ENCODE measurements at places on chromosomes 11 and 22.

DNA sequence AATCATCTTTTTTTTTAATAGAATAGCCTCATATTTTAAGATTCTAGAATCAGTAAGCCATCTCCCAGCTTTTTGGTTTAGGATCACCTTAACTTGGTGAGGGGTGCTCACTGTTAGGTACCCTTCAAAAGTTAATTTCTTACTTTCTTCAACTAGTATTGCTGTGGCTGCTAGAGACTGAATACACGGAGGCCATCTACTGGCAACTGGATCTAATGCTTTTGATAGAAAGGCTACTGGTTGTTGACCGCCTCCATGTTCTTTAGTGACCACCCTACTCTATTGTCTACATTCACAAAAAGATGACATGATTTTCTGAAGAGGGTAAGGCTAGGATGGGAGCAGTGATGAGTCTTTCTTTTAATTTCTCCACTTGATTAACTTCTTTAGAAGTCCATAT, 16.7 kb upstream of the ALDH3B2 start:
- DNase-seq: no peak

DNA sequence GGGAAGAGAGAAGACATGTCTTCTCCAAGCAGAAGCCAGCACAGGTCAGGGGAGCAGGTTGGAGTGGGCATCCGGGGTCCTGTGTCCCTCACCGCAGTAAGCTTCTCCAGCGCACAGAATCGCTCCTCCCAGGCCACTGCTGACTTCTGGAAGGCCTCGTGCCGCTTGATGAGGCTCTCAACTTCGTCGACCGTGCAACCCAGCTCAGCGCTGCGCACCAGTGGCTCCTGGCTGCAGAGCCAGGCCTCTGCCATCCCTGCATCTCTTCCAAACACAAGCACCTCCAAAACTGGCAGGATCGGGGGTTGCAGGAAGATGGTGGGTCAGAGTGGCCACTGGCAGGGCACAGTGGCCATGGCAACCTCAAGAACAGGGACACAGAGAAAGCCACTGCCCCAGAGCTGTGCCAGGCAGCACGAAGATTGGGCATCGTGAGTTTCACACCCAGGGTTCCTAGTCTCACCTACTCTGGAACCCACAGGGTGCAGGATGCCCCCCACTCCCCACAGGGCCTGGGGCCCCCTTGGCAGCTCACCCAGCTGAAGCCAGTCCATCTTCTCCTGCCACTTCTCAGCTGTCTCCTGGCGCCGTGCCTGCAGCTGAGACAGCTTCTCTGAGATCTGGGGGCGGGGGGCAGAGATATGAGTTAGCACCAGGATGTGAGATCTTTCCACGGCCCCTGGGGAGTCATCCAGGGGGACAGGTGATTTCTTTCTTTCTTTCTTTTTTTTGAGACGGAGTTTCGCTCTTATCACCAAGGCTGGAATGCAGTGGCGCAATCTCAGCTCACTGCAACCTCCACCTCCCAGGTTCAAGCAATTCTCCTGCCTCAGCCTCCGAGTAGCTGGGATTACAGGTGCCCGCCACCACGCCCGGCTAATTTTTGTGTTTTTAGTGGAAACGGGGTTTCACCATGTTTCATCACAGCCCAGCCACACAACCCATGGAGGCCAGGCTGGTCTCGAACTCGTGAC, 11.2 kb upstream of the RBM4B start:
- DNase-seq: no peak

DNA sequence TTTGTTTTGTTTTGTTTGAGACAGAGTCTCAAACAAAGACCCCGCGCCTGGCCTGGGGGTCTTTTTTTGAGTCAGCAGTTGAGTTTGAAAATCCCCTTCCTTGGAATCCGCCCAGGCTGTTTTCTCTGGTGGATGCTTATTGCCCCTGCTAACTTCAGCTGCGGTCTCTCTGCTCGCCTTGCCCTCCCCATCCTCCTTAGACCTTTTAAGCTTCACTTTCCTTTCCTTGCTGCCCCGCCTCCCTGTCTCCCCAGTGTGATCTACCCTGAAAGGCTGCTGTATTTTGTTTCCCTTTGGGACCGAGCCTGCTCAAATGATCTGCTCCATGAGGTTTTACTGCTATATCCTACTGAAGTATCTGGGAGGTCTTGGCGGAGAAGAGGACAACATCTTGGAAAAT, 2.5 kb downstream of the USP18 start:
- DNase-seq: no peak

DNA sequence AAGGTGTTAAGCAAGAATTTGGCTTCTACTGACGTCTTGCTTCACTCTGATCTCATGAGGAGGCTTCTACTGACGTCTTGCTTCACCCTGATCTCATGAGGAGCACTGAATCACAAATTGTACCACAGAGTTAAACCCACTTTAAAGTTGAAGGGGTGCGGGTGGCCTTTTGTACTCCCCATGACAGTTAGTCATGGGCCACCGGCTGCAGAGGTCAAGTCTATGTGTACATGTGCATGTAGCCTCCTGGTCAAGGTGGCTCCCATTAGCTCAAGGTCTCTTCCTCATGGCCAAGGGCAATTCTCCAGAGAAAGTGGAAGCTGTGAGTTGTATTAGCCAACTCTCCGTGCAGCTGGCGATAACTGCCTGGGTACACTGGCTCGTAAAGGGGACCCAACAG, 23.1 kb upstream of the FZD4 start:
- DNase-seq: no peak

DNA sequence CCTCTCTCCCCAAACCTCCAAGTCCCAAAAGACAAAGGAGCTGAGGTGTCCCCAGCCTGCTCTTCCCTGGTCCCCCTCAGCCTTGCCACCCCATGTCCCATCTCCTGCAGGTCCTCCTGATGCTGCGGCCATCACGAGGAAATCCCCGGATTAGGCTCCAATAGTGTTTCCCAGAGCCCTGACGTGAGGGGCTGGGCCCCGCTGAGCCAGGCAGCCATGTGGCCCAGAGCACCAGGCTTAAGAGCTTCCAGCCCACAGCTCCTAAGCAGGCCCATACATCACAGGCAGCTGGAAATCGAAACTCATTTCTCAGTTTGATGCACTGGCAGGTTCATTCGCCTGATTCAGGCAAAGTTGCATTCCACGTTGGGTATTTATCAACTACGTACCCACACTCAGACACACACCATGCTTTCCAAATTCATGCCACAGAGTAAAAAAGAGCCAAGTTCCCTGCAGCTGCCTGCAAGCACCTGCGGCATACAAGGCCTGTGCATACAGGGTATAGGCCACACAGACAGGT, 114.2 kb downstream of the CHST1 start:
- DNase-seq: no peak

GRCh38 chr11:73851046-73851764, 25.4 kb downstream of the COA4 start:
- no peak for DNase-seq

DNA sequence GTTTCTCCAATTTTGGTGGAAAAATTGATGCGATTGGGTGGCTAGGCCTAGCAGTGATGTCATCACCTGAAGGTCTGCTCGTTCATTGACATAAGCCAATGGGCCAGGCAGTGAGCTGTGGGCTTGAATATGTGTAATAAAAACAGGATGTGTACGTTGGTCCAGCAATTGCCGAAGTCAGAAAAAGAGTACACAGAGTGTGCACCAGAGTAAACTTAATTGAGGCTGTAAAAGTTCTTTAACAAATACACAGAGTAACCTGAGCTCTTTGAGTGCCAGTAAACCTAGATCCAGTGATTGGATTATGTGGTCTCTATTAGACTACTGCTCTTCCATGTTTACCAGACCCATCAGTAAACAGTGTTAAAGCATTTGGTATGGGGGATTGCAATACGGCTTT, 13.0 kb upstream of the GLYATL1 start:
- DNase-seq: no peak

DNA sequence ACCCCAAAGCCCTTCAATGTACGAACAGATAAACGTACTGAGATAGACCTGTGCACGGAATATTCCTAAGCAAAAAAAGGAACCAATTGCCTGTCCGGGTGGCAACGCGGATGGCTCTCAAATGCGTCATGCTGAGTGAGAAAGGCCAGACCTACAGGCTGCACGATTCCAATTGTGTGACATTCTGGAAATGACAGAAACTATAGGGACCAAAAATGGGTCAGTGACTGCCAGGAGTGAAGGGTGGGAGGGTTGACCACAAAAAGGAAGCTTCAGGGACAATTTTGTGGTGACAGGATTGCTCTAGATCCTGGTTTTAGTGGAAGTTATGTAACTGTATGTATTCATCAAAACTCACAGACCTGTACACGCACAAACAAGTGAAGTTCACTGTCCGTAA, 24.0 kb upstream of the SYT8 start:
- no peak for DNase-seq

DNA sequence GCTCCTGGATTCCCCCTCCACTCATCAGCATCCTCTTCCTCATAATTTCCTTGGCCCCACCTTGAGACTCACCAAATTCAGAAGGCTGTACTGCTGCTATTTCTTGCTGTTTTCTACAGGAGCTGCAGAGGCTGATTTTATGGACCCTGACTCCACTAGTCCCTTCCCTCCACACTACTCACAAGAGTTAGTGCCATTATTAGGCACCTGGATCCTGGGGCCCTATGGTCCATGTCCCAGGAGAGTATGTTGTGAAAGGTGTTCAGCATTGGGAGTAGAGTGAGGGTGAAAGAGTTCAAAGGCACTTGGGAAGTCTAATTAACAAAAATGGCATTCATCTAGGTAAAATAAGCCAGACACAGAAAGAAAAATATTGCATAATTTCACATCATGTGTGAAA, at the start of gene OR56A4:
Gene OR56A4 (minus strand): TSS at position 101 of the 400 bp plus-strand sequence. CDS start 3,954 bp downstream, outside the sequence.
- no peak for DNase-seq

DNA sequence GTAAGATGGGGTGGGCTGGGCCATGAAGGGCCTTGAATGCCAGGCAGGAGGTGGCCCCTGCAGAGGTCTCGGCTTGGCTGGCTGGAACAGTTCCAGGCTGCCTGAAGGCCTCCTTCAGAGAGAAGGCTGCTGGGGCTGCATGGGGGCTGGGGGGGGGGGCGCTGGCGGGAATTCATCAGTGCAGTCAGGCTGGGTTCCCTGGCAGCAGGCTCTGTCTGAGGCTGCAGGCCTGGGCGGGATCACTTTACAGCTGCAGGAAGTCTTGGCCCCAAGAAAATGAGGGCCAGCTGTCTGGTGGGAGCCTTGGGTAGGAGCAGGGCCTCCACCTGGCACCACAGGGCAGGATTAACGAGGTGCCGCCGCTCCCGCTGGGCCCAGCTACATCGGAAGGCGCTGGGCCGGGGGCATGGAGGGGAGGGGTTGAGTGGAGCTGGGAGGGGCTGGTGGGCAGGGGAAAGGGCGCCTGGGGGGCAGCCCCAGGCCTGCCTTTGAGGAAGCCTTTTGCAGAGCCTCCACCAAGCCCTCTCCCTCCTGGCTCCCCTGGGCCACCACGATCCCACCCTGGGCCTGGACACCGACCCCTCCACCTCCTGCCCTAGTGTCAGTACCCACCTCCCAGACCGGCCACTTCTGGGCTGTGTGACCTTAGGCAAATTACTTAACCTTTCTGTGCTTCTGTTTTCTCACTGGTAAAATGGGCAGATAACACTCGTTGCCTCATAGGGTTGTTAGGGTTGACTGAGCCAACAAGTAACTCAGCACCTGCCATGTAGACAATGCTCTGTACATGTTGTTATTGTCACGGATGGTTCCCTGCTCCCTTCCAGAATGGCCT, 31.0 kb upstream of the HMOX1 start:
- DNase-seq: no peak

GRCh38 chr11:113504586-113504985, 29.4 kb upstream of the DRD2 start:
- no peak for DNase-seq

DNA sequence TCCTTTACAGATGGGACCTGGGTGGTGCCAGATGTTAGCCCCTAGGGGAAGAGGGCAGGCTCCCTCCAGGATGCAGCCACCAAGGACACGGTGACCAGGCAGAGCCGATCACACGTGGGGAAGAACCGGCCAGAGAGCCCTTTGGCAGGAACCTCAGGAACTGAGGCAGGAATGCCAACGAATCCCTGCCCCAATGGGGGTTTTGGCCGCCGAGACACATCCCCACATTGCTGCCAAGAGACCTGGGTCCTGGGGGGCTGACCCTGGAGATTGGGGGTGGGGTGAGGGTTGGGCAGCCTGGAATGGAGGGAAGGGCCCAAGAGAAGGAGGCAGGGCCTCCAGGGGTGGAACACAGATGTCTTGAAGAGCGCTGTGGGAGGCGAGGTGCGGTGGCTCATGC, 28.7 kb upstream of the LMO1 start:
- DNase-seq: no peak

- no peak for DNase-seq
These were observed 328.1 kb downstream of the BRD1 start for GRCh38 chr22:49499433-49500075.

GRCh38 chr11:96154802-96155520, 188.0 kb downstream of the MAML2 start:
- DNase-seq: peak; percentile 79

GRCh38 chr22:49593509-49593908, 234.2 kb downstream of the BRD1 start:
- no peak for DNase-seq

DNA sequence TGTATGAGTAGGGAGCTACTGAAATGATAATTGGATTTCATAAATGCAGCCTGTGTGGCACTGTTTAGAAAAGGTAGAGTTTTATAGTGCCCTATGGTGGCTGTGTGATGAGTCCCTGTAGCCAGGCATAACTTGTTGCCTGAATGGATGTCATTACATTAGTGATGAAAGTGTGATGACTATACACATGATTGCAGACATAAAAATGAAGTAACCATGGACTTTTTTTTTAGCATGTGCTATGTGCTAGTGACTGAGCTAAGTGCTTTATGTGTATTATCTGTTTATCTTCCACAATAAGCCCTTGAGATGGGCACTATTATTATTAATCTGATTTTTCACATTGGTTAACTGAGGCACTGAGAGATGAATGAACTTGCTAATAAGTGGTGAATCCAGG, 13.5 kb upstream of the GRAMD1B start:
- DNase-seq: no peak

GRCh38 chr11:78139422-78140391, at the start of gene ALG8:
Gene ALG8, minus strand, starts transcription at chr11:78139626. Its CDS starts 38 bp downstream, at chr11:78139588.
- DNase-seq: peak; percentile 92

- peak; percentile 24 for DNase-seq
These were observed 428 bp downstream of the SCN3B start for GRCh38 chr11:123653827-123654565.

GRCh38 chr11:95991545-95991944, 67.6 kb upstream of the MTMR2 start:
- DNase-seq: no peak

- peak; percentile 45 for DNase-seq
These were observed 4.0 kb downstream of the JRKL start for GRCh38 chr11:96393753-96394348.

- DNase-seq: no peak
These were observed 30.3 kb downstream of the SGSM1 start for GRCh38 chr22:24836282-24836681.

- peak; percentile 84 for DNase-seq
These were observed 576 bp downstream of the TMEM258 start for GRCh38 chr11:61791737-61792309.

- DNase-seq: peak; percentile 93
These were observed 15.5 kb downstream of the ARVCF start for GRCh38 chr22:20001082-20001638.

- DNase-seq: no peak
These were observed 78.8 kb downstream of the FEZ1 start for GRCh38 chr11:125416981-125417935.

Measured in HT1080 (cell line).